WTC11 (cell line): ENCODE measurements at places on chromosomes 3 and 15.

- no peak overlapping the region for H3K27ac ChIP-seq
- H3K27me3 ChIP-seq, result no peaks in the 10 kb centered on the region
- no peaks in the 10 kb centered on the region for H3K36me3 ChIP-seq
- no peak overlapping the region for H3K4me3 ChIP-seq
- no peak for DNase-seq
Measured at GRCh38 chr3:127173516-127174166, 19.3 kb upstream of the PRR23E start.

DNA sequence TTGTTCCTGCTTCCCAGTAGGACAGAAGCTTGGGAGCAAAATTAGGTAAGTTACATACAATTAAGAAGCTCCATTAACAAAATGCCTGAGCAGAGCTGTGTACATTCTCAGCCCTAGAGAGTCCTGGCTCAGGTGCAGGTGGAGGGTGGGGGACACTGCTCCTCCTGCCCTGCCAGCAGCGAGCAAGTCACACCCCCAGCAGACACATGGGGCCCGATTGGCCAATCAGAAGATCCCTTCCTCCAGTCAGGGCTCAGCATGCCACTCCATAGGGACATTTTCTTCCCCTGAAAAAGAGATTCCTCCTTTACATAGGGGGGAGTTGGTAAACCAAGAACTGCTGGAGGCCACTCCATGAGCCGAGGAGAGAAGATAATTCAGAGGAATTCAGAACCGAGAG is 62.1 kb downstream of the PLXNA1 start:
- H3K4me3 ChIP-seq, result peak overlapping the region; percentile 49
- no peak overlapping the region for H3K27ac ChIP-seq
- DNase-seq, result peak; percentile 37
- peaks cover 28% of the 10 kb centered on the region for H3K4me1 ChIP-seq
- H3K36me3 ChIP-seq, result peaks cover 6% of the 10 kb centered on the region
- no peaks in the 10 kb centered on the region for H3K27me3 ChIP-seq

DNA sequence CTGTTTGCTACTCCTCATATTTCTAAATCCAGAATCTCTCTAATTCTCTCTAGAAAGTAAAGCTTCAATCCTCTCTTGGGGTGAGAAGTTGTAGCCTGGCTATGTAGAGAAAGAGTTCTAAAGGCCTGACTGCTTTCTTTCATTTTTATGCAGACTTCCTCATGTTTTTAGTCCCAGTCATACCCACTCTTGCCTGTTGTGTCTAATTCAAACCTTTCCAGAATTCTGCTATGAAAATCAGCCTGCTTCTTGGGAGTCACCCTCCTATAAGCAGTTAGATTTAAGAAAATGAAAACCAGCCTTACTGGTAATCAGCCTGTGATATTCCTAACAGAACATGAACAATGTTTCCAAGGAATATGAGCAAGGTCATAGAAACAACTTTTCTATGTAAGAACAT is 14.8 kb upstream of the ZNF639 start:
- H3K27ac ChIP-seq, result no peak overlapping the region
- no peaks in the 10 kb centered on the region for H3K4me1 ChIP-seq
- no peak overlapping the region for H3K4me3 ChIP-seq
- no peaks in the 10 kb centered on the region for H3K36me3 ChIP-seq
- no peaks in the 10 kb centered on the region for H3K27me3 ChIP-seq

DNA sequence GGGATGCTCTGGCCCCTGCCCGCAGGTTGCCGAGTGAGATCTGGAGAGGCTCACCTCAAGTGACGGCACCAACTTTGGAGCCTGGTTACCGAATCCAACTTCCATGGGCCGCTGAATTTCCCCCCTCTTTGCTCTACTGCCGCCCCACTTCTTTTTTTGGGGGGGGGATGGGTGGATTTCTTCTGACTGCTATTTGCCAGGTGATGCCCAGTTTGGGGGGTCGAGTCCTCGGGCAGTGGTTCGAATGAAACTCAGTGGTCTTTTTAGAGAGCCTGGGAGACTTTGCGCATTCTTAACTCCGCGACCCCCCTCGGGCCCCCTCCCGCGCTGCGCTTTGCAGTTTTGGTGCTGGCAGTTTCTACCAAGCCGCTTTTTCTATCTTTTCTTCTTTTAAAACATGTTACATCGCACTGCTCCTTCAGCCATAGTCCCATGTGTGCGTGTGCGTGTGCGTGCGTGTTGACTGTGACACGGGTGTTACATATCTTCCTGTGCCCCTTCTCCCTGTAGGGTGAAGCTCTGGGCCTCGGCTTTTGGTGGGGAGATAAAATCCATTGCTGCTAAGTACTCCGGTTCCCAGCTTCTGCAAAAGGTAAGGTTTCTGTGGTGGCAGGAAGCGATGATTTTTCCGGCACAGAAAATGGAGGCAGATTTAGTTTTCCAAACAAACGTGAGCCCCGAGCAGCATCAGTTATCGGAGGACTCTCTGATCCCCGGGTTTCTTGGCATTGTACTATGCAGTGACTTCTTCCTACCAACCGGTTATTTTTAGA is 837 bp downstream of the CACNA2D3 start:
- H3K36me3 ChIP-seq, result no peaks in the 10 kb centered on the region
- H3K27ac ChIP-seq, result no peak overlapping the region
- DNase-seq, result no peak

GRCh38 chr3:120637851-120638559 is 41.9 kb downstream of the NDUFB4 start:
- H3K4me1 ChIP-seq, result peaks cover 11% of the 10 kb centered on the region
- H3K36me3 ChIP-seq, result peaks cover 8% of the 10 kb centered on the region; the same call in 1 of the 2 replicates
- no peaks in the 10 kb centered on the region for H3K27me3 ChIP-seq
- DNase-seq, result no peak

DNA sequence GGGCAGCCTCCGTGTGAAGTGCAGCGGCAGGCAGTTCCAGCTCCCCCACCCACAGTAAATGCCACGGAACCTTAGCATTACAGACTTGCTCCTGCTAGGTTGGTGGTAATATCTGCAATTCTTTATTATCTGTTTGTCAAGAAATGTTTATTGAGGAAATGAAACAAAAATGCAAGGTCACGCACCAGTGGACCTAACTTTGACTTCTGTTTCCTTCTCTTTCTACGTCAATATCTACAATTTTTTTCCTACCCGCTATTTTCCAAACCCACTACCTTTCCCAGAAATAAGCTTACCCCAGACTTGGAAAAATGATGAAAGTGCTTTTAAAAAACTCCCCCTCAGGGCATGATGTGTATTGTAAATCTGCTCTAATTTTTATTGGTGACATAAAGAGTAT is 18.9 kb downstream of the ILDR1 start:
- no peak overlapping the region for H3K27ac ChIP-seq
- no peak overlapping the region for H3K4me3 ChIP-seq
- no peaks in the 10 kb centered on the region for H3K27me3 ChIP-seq
- H3K36me3 ChIP-seq, result no peaks in the 10 kb centered on the region; the same call in 1 of the 2 replicates
- H3K4me1 ChIP-seq, result peaks cover 52% of the 10 kb centered on the region

DNA sequence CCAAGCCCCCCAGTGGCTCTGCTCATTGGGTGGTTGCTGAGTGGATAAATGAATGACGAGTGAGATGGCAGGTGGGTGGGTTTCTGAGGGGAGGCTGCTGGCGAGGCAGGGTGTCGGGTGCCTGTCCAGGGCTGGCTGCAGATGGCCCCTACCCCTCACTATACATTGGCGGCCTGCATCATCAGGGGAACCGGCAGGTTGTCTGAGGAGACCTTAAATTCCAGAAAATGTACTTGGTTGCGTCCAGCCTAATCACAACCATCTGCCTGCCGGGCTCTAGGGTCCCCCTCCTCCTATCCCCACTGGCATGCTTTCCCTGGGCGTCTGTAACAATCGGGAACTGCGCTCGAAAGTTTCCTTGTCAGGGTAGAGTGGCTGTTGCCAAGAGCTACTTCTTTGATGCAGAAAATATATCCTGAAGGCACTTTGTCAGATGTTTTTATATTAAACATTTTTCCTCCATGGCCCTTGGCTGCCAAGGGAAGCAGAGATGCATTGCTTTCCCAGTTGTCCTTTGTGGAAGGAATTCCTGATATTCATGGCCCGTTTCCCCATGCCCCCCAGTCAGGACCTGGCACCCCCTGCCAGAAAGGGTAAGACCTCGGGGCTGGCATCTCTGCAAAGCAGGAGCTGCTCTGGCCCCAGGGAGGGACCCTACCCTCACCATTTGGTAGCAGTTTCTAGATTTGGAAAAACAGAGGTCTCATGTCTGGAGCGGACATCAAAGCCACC is 22.9 kb downstream of the SMAD6 start:
- no peak for DNase-seq
- H3K27ac ChIP-seq, result peak overlapping the region; percentile 78
- peaks cover 11% of the 10 kb centered on the region for H3K4me1 ChIP-seq

DNA sequence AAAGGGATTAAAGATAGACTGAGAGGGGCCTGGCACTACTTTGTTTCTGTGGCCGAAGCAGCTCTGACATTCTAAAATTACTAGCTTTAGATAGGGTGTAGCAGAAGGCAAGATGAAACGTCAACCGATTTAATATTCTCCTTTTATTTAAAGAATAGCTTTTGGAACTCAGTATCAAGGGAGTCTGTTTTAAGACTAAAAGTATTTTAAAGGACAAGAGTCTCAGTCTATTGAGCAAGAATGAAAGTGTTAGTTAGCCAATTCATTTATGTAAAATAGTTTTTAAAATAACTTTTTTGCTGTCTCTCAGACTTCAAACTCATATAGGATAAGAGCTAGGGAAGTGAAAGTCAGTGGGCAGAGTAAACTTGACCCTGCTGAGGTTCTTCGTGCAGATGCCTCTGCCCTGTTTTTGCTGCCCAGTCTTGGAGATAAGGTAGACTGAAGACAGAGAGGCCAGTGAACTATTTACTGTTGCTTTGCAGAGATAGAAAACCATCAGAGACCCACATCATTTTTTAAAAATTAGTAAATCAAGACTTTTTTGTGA is 1090.9 kb downstream of the ROBO2 start:
- no peaks in the 10 kb centered on the region; the same call in 1 of the 2 replicates for H3K36me3 ChIP-seq
- H3K27me3 ChIP-seq, result no peaks in the 10 kb centered on the region
- H3K4me1 ChIP-seq, result peaks cover 7% of the 10 kb centered on the region

DNA sequence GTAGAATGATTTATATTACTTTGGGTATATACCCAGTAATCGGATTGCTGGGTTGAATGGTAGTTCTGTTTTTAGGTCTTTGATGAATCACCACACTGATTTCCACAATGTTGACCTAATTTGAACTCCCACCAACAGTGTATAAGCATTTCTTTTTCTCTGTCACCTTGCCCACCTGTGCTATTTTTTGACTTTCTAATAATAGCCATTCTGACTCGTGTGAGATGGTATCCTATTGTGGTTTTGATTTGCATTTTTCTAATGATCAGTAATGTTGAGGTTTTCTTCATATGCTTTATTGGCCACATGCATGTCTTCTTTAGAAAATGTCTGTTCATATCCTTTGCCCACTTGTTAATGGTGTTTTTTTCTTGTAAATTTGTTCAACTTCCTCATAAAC is 340.8 kb downstream of the PLOD2 start:
- peaks cover 23% of the 10 kb centered on the region for H3K4me1 ChIP-seq
- H3K27ac ChIP-seq, result no peak overlapping the region; the same call in 1 of the 2 replicates
- H3K4me3 ChIP-seq, result no peak overlapping the region
- H3K27me3 ChIP-seq, result no peaks in the 10 kb centered on the region

DNA sequence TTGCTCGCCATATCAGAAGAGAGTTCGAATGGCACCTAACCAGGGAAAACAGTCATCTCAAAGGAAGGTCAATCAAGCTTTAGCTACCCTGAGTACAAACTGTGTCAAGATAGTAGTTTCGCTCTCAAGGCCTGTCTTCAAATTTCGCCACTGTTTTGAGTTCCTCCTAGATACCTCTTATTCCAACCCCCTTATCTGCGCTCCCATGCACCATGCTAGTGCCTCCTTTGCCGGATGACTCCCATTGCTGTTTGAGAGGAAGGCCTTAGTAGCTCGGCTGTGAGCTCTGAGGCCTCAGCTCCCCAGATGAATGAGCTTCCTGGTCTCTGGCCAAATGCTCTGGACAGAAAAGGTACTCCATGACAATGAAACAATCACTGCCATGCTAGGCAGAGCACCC is 256.0 kb downstream of the ULK4 start:
- no peak for DNase-seq
- H3K27me3 ChIP-seq, result no peaks in the 10 kb centered on the region
- H3K4me1 ChIP-seq, result peaks cover 4% of the 10 kb centered on the region
- H3K36me3 ChIP-seq, result no peaks in the 10 kb centered on the region
- no peak overlapping the region for H3K4me3 ChIP-seq

DNA sequence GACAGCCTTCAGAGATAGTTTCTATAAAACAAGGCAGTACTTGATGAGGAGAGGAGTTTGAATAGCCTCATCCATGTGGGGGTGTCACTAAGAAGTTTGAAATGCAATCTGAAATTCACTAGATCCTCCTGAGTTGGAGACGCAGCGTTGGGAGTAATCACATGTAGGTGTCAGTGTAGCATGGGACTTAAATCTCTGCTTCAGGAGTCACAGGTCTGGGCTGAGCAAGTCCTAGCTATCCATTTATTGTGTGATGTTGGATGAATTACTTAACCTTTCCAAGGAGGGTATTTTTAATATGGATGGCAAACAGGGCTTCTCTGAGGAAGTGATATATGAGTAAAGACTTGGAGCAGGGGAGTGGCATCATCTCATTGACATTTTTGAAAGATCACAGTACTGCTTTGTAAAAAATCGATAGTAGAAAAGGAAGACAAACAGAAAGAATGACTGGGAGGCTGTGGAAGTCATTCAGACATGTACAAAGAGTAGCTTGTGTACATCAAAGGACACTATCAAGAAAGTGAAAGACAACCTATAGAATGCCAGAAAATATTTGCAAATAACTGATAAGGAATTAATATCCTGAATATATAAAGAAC is 17.1 kb downstream of the CP start:
- no peaks in the 10 kb centered on the region for H3K27me3 ChIP-seq
- no peak for DNase-seq
- H3K27ac ChIP-seq, result peak overlapping the region; percentile 32
- H3K36me3 ChIP-seq, result no peaks in the 10 kb centered on the region
- no peak overlapping the region for H3K4me3 ChIP-seq

- peak; percentile 86 for DNase-seq
- H3K4me3 ChIP-seq, result no peak overlapping the region
- peaks cover 7% of the 10 kb centered on the region for H3K4me1 ChIP-seq
- no peak overlapping the region for H3K27ac ChIP-seq
- no peaks in the 10 kb centered on the region for H3K27me3 ChIP-seq
Measured at GRCh38 chr15:52208306-52208946, 17.2 kb upstream of the GNB5 start.

GRCh38 chr3:31985831-31986230 is 4.3 kb downstream of the ZNF860 start:
- H3K27me3 ChIP-seq, result no peaks in the 10 kb centered on the region; the same call in 1 of the 2 replicates
- H3K4me1 ChIP-seq, result peaks cover 16% of the 10 kb centered on the region
- DNase-seq, result no peak
- H3K27ac ChIP-seq, result no peak overlapping the region
- H3K36me3 ChIP-seq, result peaks cover 12% of the 10 kb centered on the region
- H3K4me3 ChIP-seq, result no peak overlapping the region

- no peak for DNase-seq
- peaks cover 16% of the 10 kb centered on the region for H3K27me3 ChIP-seq
- peaks cover 3% of the 10 kb centered on the region for H3K36me3 ChIP-seq
- H3K4me1 ChIP-seq, result peaks cover 61% of the 10 kb centered on the region
Measured at GRCh38 chr15:93073465-93073952, 15.5 kb downstream of the RGMA start.

DNA sequence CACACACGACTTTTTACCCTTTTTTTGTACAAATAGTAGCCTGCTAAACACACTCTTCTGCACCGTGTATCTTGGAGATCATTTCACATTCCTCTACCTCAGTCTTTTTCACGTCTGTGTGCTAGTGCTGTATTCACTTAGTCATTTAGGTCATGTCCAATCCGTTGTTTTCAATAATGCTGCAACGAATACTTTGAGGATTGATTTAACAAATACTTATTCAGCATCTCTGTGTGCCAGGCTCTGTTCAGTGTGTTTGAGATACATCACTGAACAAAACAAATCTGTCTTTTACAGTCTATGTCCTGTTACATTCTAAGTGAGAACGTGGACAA is 882 bp downstream of the JMJD7 start:
- no peak for DNase-seq
- H3K4me1 ChIP-seq, result peaks cover 7% of the 10 kb centered on the region
- peaks cover 2% of the 10 kb centered on the region; the same call in 1 of the 2 replicates for H3K36me3 ChIP-seq
- H3K27me3 ChIP-seq, result no peaks in the 10 kb centered on the region
